ENCODE measurements at places on chromosomes 5 and 9. TPM values are rescaled to one million over a fixed set of nuclear protein-coding genes. Genes with fewer than 3 reads are reported as not detected.

FNIP1 gene
- 99.9 TPM for total RNA-seq

PCDHA8 gene
- 0.25 TPM for total RNA-seq

DMGDH gene
- total RNA-seq, result 7.3 TPM

CRHBP gene
- total RNA-seq, result not detected

ACTBL2 gene
- not detected for total RNA-seq

FOXD4L6 gene
- not detected for total RNA-seq

FBN2 gene
- 45.1 TPM for total RNA-seq

LECT2 gene
- total RNA-seq, result not detected

CDC37L1 gene
- 35.2 TPM for total RNA-seq

TMEFF1 gene
- 0.49 TPM for total RNA-seq

SPATA9 gene
- total RNA-seq, result not detected

SLC1A3 gene
- total RNA-seq, result 3.7 TPM

NMRK1 gene
- 7.0 TPM for total RNA-seq

UHRF2 gene
- total RNA-seq, result 129 TPM

GPX8 gene
- 79.7 TPM for total RNA-seq

ZMAT2 gene
- 118 TPM for total RNA-seq

SLCO4C1 gene
- total RNA-seq, result 0.09 TPM

TRPM3 gene
- total RNA-seq, result 8.8 TPM

STKLD1 gene
- total RNA-seq, result 0.33 TPM

DROSHA gene
- total RNA-seq, result 55.8 TPM

RNF183 gene
- total RNA-seq, result not detected

CDHR2 gene
- total RNA-seq, result not detected

C1QTNF3 gene
- 1.9 TPM for total RNA-seq

GADD45G gene
- total RNA-seq, result 6.1 TPM

TMED9 gene
- total RNA-seq, result 40.9 TPM

GARIN3 gene
- not detected for total RNA-seq

PCDHGA3 gene
- 1.1 TPM for total RNA-seq

SOX30 gene
- total RNA-seq, result not detected

OGN gene
- 140 TPM for total RNA-seq

PHF19 gene
- total RNA-seq, result 55.7 TPM

TMEM232 gene
- 4.7 TPM for total RNA-seq

NFIB gene
- total RNA-seq, result 111 TPM

TSPAN17 gene
- total RNA-seq, result 29.0 TPM

CBY3 gene
- not detected for total RNA-seq

OTULINL gene
- total RNA-seq, result 0.33 TPM

CARTPT gene
- not detected for total RNA-seq

TSLP gene
- total RNA-seq, result 20.8 TPM

ARL14EPL gene
- total RNA-seq, result 0.18 TPM

POLR1E gene
- total RNA-seq, result 29.1 TPM

CNOT6 gene
- total RNA-seq, result 12.1 TPM

CARD9 gene
- 1.1 TPM for total RNA-seq

ATOSB gene
- 22.1 TPM for total RNA-seq

CCNO gene
- 0.18 TPM for total RNA-seq

DUSP1 gene
- 44.1 TPM for total RNA-seq

ROPN1L gene
- not detected for total RNA-seq

SLC27A6 gene
- total RNA-seq, result not detected

SPINK4 gene
- not detected for total RNA-seq

FRMD3 gene
- 2.0 TPM for total RNA-seq

CDX1 gene
- total RNA-seq, result 0.65 TPM

MSX2 gene
- under 0.01 TPM for total RNA-seq
